Stimulated activated CD4-positive, alpha-beta T cell treated with anti-CD3 and anti-CD28 coated beads, Interleukin-2, amount 100 ng/mL, for 24 hours (primary cell): ENCODE measurements at places on chromosomes 6 and 20.

- no peak for DNase-seq
Observed at GRCh38 chr20:7085467-7085866, 318.0 kb downstream of the BMP2 start.

- no peak for DNase-seq
Observed at GRCh38 chr6:12178521-12178920, 111.6 kb upstream of the EDN1 start.

DNA sequence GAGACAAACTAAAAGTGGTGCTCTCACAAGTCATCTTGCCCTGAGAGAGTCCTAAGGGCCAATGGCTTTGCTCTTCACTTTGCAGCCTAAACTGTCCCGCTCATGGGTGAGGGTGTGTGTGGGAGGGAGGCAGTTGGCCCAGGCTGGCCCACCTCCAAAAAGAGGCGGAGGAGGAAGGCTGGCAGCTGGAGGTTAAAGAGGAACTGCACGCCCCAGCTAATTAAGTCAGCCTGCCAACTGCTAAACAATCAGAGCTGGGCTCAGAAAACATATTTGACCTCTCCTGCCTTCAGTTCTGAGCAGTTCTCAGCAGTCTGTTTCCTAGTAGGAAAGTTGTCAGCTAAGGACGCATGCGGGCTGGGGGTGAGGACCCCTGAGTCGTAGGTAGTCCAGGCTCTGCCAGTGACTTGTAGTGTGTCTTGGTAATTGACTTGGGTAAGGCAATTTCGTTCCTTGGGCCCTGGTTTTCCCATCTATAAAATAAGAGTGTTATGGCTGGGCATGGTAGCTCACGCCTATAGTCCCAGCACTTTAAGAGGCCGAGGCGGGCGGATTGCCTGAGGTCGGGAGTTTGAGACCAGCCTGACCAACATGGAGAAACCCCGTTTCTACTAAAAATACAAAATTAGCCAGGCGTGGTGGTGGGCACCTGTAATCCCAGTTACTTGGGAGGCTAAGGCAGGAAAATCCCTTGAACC, 17.0 kb downstream of the GSS start:
- DNase-seq = no peak

GRCh38 chr6:33995309-33996119, 150.4 kb downstream of the GRM4 start:
- DNase-seq = no peak
